ENCODE measurements at places on chromosomes 7 and 10. TPM values are rescaled to one million over a fixed set of nuclear protein-coding genes. Genes with fewer than 3 reads are reported as not detected.

DNA sequence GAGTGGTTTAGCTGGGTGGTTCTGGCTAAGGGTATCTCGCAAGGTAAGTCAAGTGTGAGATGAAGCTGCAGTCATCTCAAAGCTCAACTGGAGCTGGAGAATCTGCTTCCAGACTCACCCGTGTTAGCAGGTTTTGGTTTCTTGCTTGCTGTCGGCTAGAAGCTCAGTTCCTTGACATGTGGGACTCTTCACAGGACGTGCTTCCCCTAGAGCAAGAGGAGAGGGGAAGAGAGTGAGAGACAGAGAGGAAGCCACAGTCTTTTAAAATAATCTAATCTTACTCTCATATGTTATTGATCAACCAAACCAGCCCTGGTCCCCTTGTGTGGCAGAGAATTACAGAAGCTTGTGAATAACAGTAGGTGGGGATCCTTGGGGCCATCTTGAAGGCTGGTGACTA, 199.5 kb downstream of the REEP3 start:
- no peak for DNase-seq

DNA sequence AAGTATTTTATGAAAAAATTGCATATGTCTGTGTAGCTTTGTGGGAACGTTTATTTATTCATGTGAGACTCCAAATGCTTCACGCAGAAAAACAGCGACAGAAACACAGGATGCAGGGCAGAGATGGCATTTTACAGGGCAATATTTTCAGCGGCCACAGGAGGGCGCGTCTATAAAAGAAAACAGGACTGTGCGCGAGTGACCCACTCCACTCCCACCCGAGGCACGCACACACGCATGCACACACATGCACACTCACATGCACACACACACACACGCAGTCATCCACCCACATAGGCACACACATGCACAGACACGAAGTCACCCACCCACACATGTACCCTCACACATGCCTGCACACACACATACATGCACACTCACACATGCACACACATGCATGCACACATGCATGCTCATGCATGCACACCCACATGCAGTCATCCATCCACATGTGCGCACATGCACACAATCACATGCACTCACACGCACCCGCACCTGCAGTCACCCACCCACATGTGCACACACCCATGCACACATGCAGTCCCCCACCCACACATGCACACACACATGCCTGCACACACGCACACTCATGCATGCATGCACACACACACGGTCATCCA, 96.3 kb downstream of the DNAJB6 start:
- peak; percentile 37 for DNase-seq

- no peak for DNase-seq
Observed at GRCh38 chr7:124688991-124689390, 76.6 kb downstream of the GPR37 start.

Gene ASZ1
- 0.05 TPM for polyA plus RNA-seq

DNA sequence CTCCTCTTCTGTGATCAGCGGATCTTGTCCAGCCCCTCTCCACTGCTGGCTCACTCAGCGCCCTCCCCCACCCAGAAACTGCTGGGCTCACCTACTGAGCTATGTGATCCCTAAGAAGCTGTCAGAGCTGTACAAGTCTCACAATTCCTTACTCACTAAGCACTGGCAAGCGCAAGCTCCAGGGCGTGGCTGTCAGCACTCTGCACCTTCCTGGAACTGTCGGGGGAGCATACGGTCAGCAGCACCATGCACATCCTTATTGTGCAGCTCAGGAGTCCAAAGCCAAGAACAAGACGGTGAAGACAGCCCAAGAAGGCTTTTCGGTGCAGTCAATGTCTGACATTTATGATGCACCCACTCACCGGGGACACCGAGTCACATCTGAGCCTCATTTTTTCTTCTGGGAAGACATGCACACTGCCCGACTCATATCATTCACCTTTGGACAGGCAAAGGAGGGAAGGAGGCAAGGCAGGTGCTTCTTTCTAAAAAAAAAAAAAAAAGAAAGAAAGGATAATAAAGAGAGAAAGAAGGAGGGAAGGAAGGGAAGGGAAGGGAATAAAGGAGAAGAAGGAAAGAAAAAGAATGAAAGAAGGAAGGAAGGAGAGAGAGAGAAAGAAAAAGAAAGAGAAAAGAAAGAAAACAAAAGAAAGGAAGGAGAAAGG, 56.3 kb downstream of the ASB13 start:
- DNase-seq = no peak

Measured in lung (tissue), 17 donors.